ENCODE measurements at places on chromosomes 16 and 17.

GRCh38 chr16:22397464-22397863, 23.0 kb upstream of the CDR2 start:
- DNase-seq, result no peak

- DNase-seq, result no peak
These were observed 51.3 kb upstream of the RBBP6 start for GRCh38 chr16:24488045-24488444.

GRCh38 chr17:79864147-79864546, 24.9 kb upstream of the CBX4 start:
- no peak for DNase-seq

GRCh38 chr16:80997139-80997798, 9.4 kb downstream of the CMC2 start:
- DNase-seq, result no peak
